Purkinje cell (primary cell): ENCODE measurements at places on chromosomes 4 and X. TPM values are rescaled to one million over a fixed set of nuclear protein-coding genes. Genes with fewer than 3 reads are reported as not detected.

Gene ATP2B3
- 12.9 and 14.6 TPM in 2 replicates for polyA plus RNA-seq

Gene GCNA
- 3.3 and 4.2 TPM in 2 replicates for polyA plus RNA-seq

Gene SLITRK4
- polyA plus RNA-seq: 0.36 and 12.7 TPM in 2 replicates

Gene XPNPEP2
- not detected in 2 replicates for polyA plus RNA-seq

Gene RPS6KA6
- polyA plus RNA-seq: 3.7 and 4.0 TPM in 2 replicates

Gene DCAF8L2
- not detected in 2 replicates for polyA plus RNA-seq

Gene P2RY8
- not detected in 2 replicates for polyA plus RNA-seq

Gene FAM184B
- 2.3 and 3.1 TPM in 2 replicates for polyA plus RNA-seq

Gene ZGRF1
- polyA plus RNA-seq: 1.7 and 7.7 TPM in 2 replicates

Gene ITGB1BP2
- polyA plus RNA-seq: not detected in 2 replicates

Gene GSX2
- polyA plus RNA-seq: not detected in 2 replicates

Gene GAB3
- polyA plus RNA-seq: 0.60 and 2.0 TPM in 2 replicates

Gene MAGEB17
- polyA plus RNA-seq: not detected in 2 replicates

Gene ASB12
- polyA plus RNA-seq: not detected in 2 replicates

Gene CXCL1
- polyA plus RNA-seq: not detected in 2 replicates

Gene UGT2B15
- not detected in 2 replicates for polyA plus RNA-seq

Gene SH3BGRL
- 110 and 163 TPM in 2 replicates for polyA plus RNA-seq

Gene CCDC120
- polyA plus RNA-seq: 0.52 TPM in 1 of 2 replicates, not detected in the other

Gene XG
- not detected in 2 replicates for polyA plus RNA-seq

Gene AKAP14
- polyA plus RNA-seq: 0.51 and 4.3 TPM in 2 replicates

Gene GNPDA2
- 47.4 and 103 TPM in 2 replicates for polyA plus RNA-seq

Gene FANCB
- 2.8 TPM in 1 of 2 replicates, not detected in the other for polyA plus RNA-seq

Gene DBET
- not detected in 2 replicates for polyA plus RNA-seq

Gene OTC
- polyA plus RNA-seq: 0.15 TPM in 1 of 2 replicates, not detected in the other

Gene WDR44
- 7.7 and 14.8 TPM in 2 replicates for polyA plus RNA-seq

Gene NPY1R
- 20.3 and 34.7 TPM in 2 replicates for polyA plus RNA-seq

Gene TLR1
- 0.32 and 1.3 TPM in 2 replicates for polyA plus RNA-seq

Gene HS3ST1
- 2.4 and 6.5 TPM in 2 replicates for polyA plus RNA-seq

Gene DRD5
- polyA plus RNA-seq: not detected in 2 replicates

Gene FAM47C
- polyA plus RNA-seq: not detected in 2 replicates

Gene SAT1
- polyA plus RNA-seq: 115 and 145 TPM in 2 replicates

Gene MTMR8
- polyA plus RNA-seq: 0.15 TPM in 1 of 2 replicates, not detected in the other

Gene MND1
- polyA plus RNA-seq: not detected in 2 replicates

Gene WAS
- polyA plus RNA-seq: not detected in 2 replicates

Gene GEMIN8
- polyA plus RNA-seq: 16.2 and 24.5 TPM in 2 replicates

Gene ATP6AP1
- polyA plus RNA-seq: 42.0 and 42.2 TPM in 2 replicates

Gene XAGE1A
- polyA plus RNA-seq: not detected in 2 replicates

Gene SATL1
- 0.34 and 1.2 TPM in 2 replicates for polyA plus RNA-seq

Gene ASB5
- polyA plus RNA-seq: 0.74 TPM in 1 of 2 replicates, not detected in the other

Gene ZFP92
- polyA plus RNA-seq: 0.17 and 0.60 TPM in 2 replicates

Gene LAP3
- polyA plus RNA-seq: 60.4 and 60.9 TPM in 2 replicates

Gene RAB9B
- polyA plus RNA-seq: 15.4 and 16.3 TPM in 2 replicates

Gene HAUS3
- polyA plus RNA-seq: 4.7 and 6.1 TPM in 2 replicates
